PC-3 (cell line): ENCODE measurements at places on chromosomes 13 and 19.

- no peaks in the 10 kb centered on the region for H3K36me3 ChIP-seq
- peaks cover 70% of the 10 kb centered on the region for H3K27me3 ChIP-seq
- DNase-seq: no peak
- H3K4me1 ChIP-seq: no peaks in the 10 kb centered on the region
Measured at GRCh38 chr13:102978168-102978567, 88.0 kb downstream of the SLC10A2 start.

DNA sequence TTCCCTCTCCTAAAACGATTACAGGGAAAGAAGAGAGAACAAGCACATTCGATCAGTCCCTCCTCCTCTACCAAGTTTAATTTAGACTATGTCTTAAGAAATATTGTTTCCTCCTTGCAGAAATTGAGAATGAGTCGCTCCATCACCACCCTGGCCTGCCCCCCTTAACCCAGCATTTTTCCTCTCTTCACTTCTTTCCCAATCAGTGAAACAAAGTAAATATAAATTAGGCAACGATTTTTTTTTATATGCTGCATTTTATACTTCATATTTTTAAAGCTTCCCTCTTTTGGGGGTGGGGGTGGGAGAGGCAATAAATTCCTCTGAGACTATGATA is 300.0 kb downstream of the SPRY2 start:
- 0 out of 2 replicates have a peak overlapping the region, but pooled peaks have one; percentile 12 for H3K4me3 ChIP-seq
- H3K27ac ChIP-seq: peak overlapping the region; percentile 91
- DNase-seq: no peak
- peaks cover 50% of the 10 kb centered on the region for H3K4me1 ChIP-seq
- no peaks in the 10 kb centered on the region for H3K27me3 ChIP-seq
- H3K36me3 ChIP-seq: no peaks in the 10 kb centered on the region

DNA sequence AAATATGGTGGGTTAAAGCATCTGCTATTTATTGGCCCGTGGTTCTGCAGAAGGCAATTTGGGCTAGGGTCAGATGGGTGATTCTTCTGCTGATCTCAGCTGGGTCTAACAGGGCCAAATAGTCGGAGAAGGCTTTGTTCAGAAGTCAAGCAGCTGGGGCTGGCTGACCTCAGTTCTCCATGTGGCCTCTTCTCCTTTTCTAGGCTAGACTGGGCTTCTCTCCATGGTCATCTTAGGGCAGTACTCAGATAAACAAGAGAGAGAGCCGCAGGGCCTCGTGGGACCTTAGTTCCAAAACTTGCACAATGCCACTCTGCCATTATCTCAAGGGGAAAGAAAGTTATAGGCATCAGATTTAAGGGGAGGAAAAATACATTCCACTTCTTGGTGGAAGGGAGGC is 89.6 kb downstream of the NALCN start:
- no peak overlapping the region for H3K4me3 ChIP-seq
- H3K36me3 ChIP-seq: no peaks in the 10 kb centered on the region
- no peaks in the 10 kb centered on the region for H3K27me3 ChIP-seq

- H3K4me1 ChIP-seq: peaks cover 88% of the 10 kb centered on the region
- DNase-seq: no peak
- H3K36me3 ChIP-seq: peaks cover 48% of the 10 kb centered on the region
- H3K27ac ChIP-seq: peak overlapping the region; percentile 76
- no peak overlapping the region for H3K4me3 ChIP-seq
Measured at GRCh38 chr19:38664503-38665211, 17.2 kb downstream of the ACTN4 start.

- H3K4me3 ChIP-seq: no peak overlapping the region
- no peaks in the 10 kb centered on the region for H3K36me3 ChIP-seq
- H3K27ac ChIP-seq: no peak overlapping the region
Measured at GRCh38 chr19:1302533-1303239, 17.0 kb downstream of the EFNA2 start.
